Vagina (tissue), 2 donors: ENCODE measurements at places on chromosomes 11 and 22. TPM values are rescaled to one million over a fixed set of nuclear protein-coding genes. Genes with fewer than 3 reads are reported as not detected.

RFPL2 gene
- not detected for total RNA-seq

OR51E1 gene
- 0.25 TPM for total RNA-seq

CATSPER1 gene
- not detected for total RNA-seq

GGT1 gene
- total RNA-seq, result 4.9 TPM

MCAM gene
- 295 TPM for total RNA-seq

DNA sequence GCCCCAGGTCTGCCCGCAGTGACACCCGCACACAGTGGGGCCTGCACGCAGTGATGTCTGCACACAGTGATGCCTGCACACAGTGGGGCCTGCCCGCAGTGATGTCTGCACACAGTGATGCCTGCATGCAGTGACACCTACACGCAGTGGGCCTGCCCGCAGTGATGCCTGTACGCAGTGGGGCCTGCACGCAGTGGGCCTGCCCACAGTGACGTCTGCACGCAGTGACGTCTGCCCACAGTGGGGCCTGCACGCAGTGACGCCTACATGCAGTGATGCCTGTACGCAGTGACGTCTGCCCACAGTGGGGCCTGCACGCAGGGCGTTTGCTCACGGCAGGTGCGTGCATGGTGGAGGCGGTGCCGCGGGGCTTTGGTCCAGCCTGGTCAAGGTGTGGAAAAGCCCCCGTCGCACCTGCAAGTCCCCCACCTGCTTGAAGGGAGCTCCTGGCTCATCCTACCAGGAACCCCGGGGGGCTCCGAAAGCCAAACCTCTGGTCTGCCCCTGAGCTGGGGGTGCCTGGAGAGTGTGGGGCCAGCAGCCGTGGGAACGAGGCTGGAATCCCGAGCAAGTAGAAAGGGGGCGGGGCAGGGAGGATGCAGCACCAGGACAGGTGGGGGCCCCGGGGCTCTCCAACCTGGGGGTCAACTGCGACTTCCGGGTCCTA, 8.9 kb upstream of the SYT8 start:
- no peak for DNase-seq

- DNase-seq, result no peak
These were observed 14.0 kb upstream of the NRIP3 start for GRCh38 chr11:9017773-9018172.

DNA sequence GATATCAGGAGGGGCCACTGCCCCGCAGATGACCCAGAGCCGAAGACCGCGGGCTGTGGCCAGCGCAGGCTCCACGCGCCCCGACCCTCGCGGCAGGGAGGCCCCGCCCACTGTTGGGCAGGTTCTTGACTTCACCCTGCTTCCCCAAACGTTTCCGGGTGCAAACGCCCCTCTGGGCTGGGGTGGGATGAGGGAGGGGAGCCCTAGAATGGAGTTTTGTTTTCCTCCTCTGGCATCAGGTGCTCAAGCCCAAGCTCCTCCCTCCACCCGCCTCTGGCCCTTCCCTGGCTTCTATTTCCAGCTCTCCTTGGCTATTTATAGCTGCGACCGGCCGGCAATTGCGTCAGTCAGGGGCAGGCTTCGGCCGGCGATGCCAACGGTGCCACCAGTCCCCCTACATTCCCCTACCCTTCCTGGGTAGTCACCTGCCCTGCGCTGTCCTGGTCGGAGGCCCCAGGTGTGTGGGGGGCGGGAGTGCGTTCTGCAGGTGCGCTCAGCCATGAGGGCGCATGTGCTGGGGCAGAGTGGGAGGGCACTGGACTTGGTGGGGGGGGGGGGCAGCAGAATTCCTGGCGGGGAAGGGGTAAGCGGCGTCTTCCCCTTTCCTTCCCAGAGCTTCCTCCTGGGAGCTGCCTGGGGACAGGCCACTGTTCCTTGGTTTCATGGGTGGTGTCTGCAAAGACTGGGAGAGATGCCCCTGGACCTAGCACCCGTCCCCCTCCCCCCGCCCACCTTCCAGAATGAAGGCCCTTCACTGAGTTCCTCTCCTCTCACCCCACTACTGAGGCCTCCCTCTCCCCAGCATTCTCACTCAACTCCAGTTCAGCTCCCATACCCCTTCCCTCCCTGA, 23.6 kb downstream of the DUSP8 start:
- DNase-seq, result no peak

DNA sequence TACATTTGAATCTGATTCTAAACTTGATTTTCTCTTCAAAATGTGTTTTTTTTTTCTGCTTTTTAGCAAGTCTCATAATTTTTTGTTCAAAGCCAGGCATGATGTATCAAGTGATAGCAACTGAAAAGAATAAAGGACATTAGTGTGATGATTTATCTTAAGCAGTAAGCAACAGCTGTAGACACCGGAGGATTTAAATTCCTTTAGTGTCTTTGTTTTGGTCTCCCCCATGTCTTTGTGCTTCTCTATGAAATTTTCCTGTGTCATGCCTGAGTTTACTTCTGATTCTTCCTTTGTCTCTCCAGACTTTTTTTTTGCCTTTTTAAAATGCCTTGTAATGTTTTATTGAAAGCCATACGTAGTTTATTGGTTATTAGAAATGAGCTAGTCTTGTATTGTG, 934.2 kb upstream of the RAG2 start:
- DNase-seq, result no peak

DNA sequence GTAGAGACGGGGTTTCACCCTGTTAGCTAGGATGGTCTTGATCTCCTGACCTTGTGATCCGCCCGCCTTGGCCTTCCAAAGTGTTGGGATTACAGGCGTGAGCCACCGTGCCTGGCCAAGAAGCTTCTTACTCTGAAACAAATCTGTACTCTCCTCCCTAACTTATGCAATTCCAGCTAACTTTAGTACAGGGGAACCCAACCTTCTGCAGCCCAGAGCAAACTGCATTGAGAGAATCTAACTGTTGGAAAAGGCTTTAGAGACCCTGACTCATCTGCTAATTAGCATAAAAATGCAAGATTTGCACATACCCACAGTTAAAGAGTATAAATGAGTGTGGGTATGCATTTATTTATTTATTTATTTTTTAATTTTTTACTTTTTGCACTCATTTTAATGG, 64.8 kb downstream of the APOL5 start:
- DNase-seq, result no peak

GRCh38 chr22:46001426-46002106, 24.6 kb upstream of the WNT7B start:
- DNase-seq, result no peak

DNA sequence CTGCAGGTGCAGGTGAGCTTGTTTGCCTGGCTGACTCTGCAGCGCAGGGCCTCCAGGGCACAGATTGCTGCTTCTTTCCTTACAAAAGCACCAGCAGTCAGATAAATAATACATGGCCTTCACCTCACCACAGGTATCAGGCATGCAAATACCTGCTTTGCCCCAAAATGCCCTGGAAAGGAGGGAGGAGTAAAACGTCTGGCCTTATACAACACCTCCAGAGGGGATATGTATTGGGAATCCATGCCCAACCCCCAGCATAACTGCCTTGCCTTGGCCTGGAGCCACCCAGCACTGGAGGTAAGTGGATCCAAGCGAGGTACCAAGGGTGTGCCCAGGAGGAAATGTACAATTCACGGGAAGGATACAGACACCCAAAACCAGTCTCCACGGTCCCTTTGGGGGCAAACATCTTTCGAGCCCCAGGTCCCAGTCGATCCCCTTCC, 860 bp downstream of the TMEM184B start:
- DNase-seq, result no peak
